ENCODE measurements at places on chromosomes 3 and 15.

DNA sequence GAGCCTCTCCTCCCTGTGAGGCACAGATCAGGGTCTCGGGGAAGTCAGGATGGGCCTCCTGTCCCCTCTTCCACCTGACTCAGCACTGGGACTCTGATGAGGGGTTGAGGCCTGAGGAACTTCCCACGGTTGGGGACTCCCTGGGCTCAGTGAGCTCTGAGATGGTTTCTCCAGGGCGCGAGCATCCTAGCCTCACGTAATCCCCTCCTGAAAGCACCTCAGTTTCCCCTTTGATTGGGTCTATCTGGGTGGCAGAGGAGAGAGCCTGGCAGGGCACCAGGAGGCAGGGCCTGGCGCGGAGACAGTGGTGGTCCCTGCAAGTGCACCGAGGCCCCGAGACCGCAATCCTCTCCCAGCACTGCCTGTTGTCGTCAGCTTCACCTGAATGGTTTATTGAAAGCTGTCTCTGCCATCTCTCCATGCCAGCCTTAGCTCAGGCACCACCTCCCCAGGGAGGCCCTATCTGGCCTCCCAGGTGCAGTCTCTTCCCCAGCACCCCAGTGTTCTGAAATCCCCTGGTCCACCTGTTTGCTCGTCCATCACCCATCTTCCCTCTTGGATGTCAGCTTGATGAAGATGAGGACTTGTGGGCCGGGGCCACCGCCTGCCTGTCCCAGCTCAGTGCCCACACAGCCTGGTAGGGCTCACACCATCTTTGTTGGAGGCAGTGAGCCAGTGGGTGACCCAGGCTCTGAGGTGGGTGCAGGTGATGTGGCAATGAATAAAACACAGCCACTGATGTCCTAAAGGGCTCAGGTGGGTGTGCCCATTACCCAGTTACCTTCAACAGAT is 52.2 kb upstream of the PCSK6 start:
- DNase-seq: no peak

GRCh38 chr3:8579096-8579495 is 65.5 kb downstream of the SSUH2 start:
- no peak for DNase-seq

DNA sequence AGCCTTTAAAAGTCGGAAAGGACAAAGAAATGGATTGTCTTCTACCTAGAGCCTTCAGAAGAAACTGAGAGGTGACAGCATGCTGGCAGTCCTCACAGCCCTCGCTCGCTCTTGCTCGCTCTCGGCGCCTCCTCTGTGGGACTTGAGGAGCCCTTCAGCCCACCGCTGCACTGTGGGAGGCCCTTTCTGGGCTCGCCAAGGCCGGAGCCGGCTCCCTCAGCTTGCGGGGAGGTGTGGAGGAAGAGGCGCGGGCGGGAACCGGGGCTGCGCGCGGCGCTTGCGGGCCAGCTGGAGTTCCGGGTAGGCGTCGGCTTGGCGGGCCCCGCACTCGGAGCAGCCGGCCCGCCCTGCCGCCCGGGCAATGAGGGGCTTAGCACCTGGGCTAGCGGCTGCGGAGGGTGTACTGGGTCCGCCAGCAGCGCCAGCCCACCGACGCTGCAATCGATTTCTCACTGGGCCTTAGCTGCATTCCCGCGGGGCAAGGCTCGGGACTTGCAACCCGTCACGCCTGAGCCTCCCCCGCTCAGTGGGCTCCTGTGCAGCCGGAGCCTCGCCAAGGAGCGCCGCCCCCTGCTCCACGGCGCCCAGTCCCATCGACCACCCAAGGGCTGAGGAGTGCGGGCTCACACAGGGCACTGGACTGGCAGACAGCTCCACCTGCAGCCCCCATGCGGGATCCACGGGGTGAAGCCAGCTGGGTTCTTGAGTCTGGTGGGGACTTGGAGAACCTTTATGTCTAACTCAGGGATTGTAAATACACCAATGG is 953.8 kb upstream of the GBE1 start:
- no peak for DNase-seq

GRCh38 chr15:90561344-90562244 is 31.9 kb downstream of the CRTC3 start:
- DNase-seq: no peak
